Hematopoietic multipotent progenitor cell (in vitro differentiated cells): ENCODE measurements at places on chromosomes 16 and 17.

DNA sequence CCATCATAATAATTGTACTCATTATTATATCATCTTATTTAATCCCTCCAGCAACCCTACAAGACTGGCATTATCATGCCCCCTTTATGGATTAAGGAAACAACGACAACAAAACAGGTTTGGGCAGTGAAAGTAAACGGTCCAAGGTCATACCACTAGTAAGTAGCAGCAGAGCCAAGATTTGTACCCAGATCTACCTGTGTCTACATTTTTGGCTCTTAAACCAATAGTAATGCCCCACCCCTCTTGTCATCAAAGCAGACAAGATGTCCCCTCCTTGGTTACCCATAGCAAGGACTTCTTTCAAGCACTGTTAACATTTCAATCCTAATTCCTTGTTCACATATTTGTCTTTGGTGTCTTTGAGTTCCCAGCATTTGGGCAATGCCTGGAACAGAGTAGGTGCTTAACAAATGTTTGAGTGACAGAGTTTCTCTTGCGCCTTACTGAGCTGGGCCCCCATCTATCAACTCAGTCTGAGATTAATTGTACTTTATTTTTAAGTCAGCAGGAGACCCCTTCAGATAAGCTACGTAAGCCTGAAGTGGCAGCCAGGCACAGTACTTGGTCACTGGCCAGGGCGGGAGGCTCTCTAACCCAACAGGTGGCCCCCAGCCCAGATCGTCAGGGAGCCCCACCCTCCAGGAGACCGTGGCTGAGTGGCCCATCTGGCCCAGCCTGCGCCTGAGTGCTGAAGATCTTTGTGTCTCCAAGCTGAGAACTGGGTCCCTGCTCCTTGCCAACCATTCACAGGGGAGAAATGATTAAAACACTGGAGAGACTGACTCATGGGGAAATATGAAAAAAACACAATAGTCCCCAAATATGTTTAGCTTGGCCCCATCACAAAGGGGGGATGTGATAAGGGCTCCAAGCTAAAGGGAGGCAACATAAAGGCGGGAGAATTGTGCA is 75.8 kb downstream of the AXIN2 start:
- DNase-seq = no peak

DNA sequence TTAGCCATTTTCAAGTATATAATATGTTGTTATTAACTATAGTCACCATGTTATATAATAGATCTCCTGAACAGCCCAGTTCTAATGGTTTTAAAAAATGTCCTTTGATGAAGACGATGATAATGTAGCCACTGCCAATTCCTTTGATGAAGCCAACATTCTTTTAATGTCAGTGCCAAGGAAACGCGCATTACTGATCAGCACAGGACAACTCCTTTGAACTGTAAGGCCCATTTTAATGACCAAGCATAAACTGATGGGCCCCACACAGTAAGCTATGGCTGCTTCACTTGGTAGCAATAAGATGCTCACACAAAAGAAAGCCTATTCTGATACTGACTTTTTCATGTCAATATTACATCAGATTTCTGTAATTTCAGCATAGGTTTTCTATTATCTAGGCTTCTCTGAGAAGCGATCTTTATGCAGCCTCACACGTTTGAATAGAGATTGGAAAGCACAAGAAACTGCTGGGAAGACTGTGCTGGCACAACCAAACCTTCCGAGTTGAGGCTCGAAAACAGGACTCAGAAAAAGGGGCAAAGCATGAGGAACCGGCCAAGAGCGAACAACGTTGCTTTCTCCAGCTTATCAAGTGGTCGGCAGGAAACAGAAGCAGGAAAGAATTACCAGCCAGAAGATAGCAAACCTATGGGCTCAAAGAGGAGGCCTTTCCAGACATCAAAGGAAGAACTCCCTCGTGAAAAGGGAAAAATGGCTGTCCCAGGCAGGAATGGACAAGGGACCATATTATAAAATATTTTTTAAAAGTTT is 19.4 kb downstream of the ERN1 start:
- peak; percentile 33 for DNase-seq

GRCh38 chr16:8623634-8624033 is 2.1 kb downstream of the METTL22 start:
- DNase-seq = no peak

DNA sequence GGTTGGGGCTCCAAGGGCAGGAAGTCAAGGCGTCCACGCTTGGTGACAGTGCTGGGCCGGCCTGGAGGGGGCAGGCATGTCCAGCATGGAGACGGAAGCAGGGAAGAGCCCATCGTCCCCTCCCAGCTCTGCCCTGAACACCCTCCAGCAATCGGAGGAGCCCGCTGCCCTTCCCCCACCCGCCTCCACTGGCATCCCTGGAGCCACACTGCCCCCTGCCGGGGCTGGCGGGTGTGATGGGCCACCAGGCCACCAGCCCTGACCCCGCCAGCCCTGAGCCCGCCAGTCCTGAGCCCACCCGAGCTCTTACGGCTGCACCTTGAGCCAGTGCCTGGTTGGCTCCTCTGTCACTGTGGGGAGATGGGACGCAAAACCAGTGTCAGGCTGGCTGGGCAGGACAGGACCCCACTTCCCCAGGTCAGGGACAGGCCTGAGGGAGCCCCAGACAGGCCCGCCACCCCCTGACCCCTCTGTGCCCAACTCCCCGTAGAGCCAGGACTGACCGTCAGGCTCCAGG is 4.1 kb upstream of the CDH15 start:
- DNase-seq = peak; percentile 68

DNA sequence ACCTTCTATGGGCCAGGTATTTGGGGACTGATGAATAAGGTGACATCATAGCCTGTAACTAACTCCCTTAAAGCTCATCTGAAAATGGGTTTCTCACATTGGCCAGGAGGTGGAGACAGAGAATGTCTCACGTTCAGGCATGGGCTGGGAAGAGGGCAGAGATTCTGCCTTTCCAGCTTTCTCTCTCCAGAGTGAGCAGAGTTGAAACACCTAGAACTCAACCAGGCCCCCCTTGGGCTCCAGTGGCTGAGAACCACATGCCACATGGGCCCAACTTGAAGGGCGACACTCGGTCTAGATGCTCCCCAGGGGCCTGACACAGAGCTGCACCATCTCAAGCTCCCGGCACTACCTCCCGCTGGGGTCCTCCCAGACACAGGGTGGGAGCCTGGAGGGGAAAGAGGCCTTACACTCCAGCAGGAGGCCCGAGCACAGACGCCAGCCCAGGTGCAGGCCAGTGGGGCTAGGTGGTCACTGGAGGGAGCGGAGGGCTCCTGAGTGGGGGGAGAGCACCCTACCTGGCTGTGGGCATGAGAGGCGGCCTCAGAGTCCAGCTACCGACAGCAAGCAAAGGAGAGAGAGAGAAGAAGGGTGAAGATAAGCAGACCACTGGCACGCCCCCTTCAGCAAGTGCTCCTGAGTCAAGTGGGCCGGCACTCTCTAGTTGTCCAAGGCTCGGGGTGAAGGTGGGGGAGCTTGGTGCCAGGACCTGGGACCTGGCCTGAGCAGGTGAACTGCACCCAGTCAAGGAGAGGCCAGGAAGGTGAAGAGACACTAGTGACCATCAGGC is 55.9 kb downstream of the MYO18A start:
- DNase-seq = peak; percentile 67
